ENCODE measurements at places on chromosomes 2 and 18.

GRCh38 chr2:91477731-91478672, 2786.5 kb downstream of the RPIA start:
- DNase-seq: no peak

DNA sequence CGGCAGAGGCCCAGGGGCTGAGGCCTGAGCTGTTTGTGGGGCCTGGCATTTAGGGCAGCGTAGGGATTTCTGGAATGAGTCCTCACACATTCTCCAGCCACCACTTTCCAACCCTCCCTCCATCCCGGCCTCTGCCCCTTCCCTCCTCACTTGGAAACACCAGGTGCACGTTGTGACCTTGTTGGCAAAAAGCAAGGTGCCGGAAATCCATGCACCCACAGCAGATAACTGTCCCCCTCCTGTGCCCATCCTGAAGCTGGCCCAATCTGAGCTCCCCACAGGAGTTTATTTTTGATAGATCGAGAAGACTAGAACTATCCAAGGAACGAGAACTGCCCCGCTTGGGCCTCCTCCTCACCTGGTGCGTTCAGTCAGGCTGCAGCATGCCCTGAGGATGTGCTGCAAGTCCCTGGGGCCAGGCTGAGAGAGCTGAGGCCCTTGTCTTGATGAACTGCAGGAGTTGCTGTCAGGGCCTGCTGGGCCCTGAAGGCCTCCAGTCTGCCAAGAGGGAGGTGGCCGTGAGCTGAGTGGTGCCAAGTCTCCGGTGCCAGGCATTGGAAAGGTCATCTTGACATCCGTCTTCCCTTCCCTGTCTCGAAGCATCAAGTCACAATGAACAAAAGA, 55.8 kb downstream of the CTIF start:
- DNase-seq: no peak

- peak; percentile 45 for DNase-seq
Observed at GRCh38 chr2:148853458-148853857, 21.6 kb upstream of the KIF5C start.

GRCh38 chr2:96870626-96871255, 861 bp upstream of the SEMA4C start:
- DNase-seq: peak; percentile 28

DNA sequence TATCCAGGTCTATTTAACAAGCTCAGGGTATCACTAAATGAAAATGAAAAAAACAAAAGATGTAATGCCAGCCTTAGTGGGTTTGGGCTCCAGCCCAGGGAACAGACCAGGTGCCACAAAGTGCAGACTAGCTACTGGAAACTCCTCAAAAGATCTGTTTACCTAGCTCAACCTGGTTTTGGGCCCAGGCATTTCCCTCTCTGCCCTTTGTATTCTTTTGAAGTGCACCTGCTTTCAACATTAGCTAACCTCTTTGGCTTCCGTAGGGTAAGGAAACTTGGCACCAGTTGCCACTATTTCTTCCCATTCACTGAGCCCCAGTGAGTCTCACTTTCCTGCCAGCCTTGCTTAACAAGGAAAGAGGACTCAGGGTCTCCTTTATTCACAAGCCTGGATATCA, 123.6 kb upstream of the CDCA7 start:
- peak; percentile 23 for DNase-seq

- DNase-seq: no peak
Observed at GRCh38 chr18:23114171-23114881, 21.0 kb upstream of the CABLES1 start.

GRCh38 chr2:226048611-226049010, 649.1 kb downstream of the NYAP2 start:
- no peak for DNase-seq

DNA sequence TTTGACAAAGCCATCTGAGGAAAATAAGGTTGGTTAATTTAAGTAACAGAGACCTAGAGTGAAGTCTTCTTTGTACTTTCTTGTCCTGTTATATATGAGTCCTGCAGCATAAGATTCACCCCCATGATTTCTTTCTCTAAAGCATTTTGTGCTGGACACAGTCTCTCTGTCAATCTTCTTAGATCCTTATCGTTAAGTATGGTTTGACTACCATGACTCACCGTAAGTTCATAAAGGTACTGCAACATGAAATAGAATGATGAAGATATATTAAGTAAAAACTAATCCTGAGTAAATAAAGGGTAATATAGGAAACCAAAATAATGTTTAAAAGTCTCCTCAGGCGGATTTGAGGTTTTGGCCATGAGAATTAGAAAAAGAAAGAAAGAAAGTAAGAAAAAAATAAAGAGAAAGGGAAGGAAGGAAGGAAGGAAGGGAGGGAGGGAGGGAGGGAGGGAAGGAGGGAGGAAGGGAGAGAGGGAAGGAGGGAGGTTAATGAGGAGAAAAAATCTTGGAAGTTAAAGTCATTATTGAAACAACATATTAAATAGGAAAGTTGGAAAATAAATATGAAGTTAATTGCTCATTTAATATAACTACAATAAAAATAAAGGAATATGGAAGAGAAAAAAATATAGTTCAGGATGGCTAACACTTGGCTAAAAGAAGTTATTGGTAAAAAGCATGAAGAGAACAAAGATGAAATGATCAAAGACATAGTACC, 980.3 kb upstream of the CDH2 start:
- no peak for DNase-seq

GRCh38 chr2:118826093-118826492, 21.4 kb downstream of the EN1 start:
- DNase-seq: no peak

DNA sequence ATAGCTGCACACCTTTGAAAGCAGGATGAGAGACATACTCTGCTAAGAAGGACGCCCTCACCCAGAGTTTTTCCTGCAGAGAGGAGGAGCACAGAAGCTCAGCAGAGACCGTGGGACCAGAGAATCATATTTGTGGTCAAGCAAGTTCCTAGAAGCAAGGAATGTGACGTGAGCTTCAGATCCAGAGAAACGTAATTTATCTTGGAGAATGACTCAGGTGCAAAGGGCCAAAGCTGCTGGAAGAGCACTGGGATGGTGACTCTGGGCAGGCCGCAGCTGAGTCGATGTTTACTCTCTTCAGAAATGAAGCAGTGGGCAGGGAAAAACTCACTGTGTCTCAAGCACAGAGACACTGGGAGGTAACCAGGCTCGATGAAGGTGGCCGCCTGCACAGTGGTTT, 50.1 kb upstream of the IGFBP2 start:
- DNase-seq: no peak

GRCh38 chr2:15159751-15160177, 401.4 kb downstream of the NBAS start:
- DNase-seq: peak; percentile 45

- no peak for DNase-seq
Observed at GRCh38 chr18:69705987-69706386, 241.7 kb downstream of the CD226 start.

DNA sequence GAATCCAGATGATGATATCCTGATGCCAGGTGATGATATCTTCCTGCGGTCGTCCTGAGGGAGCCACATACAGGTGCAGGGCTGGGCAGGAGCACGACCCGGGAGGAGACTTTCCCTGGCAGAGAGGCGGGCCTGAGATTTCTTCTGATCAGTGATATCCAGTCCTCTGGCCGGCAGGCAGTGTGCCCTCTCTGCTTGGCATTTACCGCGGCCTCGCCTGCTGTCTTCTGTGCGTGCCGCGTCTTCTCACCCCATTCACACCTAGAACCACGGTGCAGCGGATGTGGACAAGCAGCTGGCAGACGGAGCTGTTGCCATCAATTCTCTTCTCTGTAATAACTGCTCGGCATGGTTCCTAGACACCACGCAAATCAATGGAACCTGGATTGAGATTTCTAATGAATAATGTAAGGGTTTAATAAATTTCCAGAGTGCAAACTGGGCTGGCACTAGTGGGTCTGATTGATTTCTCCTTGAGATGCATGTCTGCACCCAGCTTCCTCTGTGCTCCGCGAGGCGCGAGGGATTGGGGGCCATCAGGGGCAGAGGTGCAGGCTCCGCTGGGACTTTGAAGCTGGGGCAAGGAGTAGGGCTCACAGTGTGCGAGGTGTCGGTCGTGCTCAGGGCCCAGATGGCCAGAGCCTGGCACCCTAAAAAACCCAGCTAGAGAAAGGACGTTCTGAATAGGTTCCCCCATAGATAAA, 208.9 kb upstream of the HDAC4 start:
- no peak for DNase-seq

DNA sequence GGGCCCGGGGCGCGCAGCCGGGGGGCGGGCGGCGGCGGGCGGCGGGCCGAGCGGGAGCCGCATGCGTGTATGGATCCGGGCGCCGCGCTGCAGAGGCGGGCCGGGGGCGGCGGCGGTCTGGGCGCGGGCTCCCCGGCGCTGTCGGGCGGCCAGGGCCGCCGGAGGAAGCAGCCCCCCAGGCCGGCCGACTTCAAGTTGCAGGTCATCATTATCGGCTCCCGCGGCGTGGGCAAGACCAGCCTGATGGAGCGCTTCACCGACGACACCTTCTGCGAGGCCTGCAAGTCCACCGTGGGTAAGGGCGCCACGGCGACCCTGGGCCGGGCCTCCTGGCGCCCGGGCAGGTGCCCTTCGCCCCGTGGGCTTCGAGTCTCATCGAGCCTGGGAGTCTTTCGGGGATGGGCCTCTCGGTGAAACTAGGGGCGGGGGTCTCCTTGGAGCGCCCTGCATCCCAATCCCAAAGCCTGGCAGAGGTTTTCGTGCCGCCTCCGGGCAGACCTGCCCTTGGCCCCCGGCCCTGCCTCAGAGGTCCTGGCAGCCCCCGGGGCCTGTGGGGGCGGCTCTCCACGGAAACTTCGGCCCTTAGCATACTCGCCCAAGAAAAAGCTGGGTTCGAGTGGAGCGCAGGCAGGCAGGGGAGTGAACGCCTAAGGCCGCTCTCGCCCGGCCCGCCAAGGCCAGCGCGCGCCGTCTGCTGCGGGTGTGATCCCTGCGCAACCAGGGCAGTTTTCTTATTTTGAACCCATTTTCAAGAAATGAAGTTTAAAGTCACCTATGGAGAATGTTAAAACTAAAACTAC, 622 bp downstream of the RAB12 start:
- peak; percentile 21 for DNase-seq

DNA sequence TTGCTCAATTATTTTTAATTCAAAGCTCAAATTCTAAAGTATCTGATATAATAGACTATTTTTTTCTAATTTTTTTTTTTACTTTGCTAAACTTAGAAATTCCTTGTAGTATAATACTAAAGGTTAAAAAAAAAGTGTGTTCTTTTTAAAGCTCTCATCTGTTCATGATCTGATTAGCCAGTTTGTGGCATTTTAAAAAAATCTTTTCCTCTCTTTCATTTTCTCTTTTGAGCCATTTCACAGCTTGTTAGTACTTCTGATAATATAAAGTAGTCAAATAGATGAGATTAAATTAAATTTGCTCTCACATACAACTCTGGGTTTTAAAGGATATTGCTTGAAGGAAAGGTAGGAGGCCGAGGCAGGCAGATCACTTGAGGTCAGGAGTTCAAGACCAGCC, 40.7 kb upstream of the NEMP2 start:
- no peak for DNase-seq

DNA sequence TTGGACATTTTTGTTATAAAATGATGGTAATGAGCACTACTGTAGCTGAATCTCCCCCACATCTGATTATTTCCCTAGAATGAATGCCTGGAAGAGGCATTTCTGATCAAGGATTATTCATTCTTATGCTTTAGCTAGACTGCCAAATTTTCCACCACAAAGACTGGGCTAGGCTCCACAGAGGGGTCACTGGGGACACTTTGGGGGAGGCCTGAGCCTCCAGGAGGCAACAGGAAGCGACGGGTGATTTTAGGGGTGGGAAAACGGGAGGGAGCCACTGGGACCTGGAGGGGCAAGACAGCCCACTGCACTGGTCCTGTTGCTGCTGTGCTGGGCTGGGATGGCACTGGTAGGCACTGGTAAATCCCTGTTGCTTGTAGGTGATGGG, 2.4 kb upstream of the ASB1 start:
- DNase-seq: no peak

DNA sequence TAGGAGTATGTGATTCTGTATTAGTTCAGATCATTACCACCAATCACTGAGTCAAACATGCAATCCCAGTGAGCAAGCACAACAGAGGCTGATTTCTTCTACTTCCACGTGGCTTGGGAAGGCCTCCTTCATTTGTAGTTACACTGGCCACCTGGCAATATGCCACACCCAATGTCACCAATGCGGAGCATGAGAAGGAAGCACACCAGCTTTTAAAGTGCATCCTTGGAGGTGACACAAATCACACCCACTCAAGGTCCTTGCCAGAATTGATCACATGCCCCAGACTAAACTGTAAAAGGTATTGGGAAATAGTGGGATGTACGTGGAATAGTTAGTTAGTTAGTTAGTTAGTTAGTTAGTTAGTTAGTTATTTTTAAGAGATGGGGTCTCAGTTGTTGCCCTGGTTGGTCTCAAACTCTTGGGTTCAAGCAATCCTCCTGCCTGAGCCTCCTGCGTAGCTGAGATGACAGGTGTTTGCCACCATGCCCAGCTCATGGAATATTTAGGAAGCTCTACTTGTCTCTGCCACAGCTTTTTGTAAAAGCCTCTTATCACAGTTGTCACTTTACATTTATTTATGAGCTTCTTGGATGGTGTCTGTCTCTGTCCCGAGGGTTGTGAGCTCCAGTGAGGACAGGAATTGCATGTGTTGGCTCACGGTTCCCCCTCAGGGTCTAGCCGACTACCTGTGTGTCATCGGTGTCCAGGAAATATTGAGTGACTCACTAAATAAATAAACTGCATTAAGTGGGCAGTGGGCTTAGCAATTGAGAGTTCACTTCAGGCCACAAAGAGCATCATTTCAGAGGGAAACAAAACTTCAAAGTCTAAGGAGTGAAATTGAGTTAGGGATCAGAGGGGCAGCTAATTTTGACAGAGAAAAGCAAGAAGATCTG, 28.1 kb upstream of the CAB39 start:
- DNase-seq: no peak

DNA sequence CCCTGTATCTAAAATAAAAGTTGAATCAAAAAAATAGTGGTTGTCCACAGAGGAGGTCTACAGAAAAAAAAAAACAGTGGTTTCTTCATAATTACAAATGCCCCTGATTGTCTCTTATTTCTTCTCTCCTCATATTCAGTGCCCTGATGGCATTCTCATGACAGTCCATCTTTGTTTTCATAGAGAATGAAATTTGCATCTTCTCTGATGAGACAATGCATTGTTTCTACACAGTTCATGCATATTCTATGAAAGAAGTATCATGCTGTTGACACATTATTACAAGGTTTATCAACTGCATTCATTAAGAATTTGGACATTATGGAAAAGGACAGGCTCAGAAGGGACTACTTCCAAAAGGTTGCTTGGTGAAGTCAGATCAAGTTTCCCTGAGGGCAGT, 59.5 kb downstream of the LHCGR start:
- no peak for DNase-seq

DNA sequence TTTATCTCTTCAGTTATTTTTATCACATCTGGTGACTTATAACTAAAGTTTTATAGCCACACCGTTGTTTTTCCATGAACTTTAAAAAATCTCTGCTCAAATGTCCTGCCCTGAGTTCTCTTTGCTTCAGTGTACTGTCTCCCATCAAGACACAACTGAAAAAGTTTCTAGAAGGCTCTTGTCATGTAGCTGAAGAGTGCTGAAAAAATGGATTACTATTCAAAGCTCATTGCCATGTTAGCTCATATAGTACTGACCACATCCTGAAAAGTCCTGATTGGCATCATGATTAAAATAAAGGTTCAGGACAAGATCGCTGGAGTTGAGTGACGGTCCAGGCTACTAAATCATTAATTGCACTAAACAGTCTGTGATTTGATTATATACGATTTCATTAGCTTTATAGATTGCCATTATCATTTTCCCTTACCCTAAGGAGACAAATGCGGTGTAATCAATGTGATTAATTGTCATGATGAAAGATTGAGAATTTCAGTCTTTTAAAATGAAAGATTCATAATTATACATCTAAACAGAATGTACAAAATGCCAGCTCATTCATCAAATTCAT, 62.2 kb downstream of the MFSD6 start:
- no peak for DNase-seq

GRCh38 chr2:239932881-239933735, 92.0 kb downstream of the NDUFA10 start:
- no peak for DNase-seq

All from NCI-H2171 treated with DMSO at 0.1 percent for 48 hours (cell line).